ENCODE measurements at places on chromosomes 4 and X.

- no peak for DNase-seq
Observed at GRCh38 chr4:72352711-72353110, 216.3 kb downstream of the ADAMTS3 start.

DNA sequence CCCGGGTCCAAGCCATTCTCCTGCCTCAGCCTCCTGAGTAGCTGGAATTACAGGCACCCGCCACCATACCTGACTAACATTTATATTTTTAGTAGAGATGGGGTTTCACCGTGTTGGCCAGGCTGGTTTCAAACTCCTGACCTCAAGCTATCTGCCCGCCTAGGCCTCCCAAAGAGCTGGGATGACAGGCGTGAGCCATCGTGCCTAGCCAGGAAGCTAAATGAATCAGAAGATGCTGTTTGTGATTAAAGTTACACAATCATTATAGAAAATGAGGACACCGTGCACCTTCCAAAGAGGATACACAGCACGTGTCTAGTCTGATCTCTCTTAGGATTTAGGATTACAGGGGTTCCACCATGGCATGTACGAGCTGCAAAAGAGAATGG lies 99.6 kb downstream of the DHRSX start:
- DNase-seq, result no peak

- no peak for DNase-seq
Observed at GRCh38 chrX:331151-331824, 12.7 kb upstream of the GTPBP6 start.

DNA sequence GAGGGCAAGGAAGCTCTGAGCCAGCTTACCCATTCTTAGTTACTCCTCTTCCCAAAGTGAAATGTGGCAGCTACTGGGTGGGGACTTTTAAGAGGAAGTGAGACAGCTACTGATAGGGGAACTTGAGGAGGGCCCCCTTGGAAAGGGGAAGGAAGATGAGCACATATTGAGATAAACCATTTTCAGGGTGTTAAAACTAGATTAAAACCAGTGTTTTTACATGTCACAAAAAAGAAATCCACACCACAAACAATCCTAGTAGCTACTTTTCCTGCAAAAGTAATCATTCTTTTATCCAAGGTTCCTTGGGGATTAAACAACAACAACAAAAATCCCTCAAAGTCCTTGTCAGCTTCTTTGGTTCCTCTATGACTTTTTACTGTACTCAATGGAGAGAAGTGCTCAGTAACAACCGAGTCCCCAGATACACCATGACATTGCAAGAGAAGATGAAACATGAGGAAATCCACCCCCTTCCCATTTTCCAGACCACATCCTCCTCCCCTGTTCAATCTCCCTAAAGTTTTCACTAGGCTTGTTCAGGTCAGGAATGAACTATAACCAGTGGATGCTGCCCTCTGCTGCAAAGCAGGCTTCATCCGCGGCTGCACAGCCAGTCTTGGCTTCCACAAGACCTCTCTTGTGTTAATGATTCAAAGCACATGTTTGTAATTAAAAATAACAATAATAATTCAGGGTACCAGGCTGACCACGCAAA lies 113.5 kb upstream of the TMEM164 start:
- DNase-seq, result no peak
